Activated T-helper 1 cell treated with anti-CD3 and anti-CD28 coated beads, Interleukin-2, amount 50 U/mL, for 16 hours (primary cell): ENCODE measurements at places on chromosomes 2 and 18.

DNA sequence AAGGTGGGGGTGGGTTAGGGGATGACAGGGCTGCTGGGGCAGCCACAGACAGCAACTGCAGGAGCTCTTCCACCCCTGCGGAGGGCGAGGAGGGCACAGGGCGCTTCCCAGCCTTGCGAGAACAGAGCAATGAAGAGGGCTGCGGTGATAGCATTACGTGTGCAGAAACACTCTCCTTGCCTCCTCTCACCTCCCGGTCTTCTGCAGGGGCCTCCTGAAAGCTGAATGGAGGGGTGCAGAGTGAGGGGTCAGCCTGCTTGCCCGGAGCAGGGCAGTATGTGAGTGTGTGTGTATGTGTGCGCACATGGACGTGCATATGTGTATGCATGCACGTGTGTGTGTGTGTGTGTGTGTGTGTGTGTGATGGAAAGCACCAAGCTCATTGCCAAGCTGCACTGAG is 29.5 kb upstream of the IL1R2 start:
- DNase-seq = no peak

GRCh38 chr18:25052511-25052921 is 299.4 kb downstream of the ZNF521 start:
- DNase-seq = no peak

DNA sequence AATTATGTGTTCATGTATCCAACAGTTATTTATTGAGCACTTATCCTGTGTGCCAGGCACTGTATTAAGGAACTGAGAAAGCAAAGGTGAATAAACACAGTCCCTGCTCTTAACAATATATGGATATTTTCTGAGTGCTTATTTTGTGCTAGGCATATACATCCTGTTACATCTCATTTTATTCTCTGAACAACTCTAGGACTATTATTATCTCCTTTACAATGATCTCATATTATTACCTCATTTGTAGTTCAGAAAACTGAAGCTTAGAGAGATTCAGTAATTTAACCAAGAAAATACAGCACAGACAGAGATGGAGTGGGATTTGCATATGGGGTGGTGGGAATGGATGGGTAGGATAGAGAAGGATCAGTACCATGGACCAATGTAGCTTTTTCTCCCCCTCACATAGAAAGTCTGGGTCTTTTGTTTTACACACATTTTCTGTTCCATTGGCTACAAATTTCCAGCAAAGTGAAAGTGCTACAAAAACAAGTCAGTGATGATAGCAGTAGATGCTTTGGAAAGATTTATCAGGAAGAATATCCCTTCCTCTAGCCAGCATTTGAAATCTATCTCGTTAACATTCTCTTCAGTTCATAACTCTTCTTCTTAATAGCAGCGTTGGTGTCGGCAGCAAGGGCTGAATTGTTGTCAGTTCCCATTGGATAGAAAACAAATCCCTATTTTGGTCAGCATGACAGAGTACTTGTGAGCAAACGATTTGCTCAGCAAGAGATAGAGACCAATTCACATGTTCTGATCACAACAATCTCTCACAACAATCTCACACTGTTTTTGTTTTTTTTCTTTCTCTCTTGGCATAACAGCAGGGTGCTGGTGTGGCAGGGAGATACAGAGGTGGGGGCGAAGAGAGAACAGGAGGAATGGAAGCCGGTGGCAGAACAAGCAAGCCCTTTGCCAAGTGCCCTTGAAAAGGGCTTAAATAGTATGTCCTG is 102.2 kb upstream of the KCTD1 start:
- DNase-seq = no peak

- DNase-seq = no peak
Observed at GRCh38 chr2:96580771-96581170, 44.2 kb downstream of the ARID5A start.

DNA sequence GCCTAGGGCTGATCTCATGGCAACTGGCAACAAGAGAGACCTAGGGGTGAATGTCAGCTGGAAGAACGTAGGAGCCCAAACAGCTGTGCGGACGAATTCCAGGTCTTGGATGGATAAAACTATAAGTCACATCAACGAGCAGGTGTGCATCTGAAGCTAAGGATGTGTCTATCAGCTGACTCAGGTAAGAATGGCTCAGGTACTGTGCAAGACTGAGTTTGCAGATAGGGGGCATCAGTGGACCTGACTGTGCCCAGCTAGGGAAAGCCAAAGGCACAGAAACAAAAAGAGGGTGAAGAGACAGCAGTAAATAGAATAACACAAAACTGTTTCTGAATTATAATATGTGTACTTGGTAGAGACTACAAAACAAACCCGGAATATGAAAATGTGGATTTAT is 357.3 kb downstream of the ZEB2 start:
- no peak for DNase-seq

DNA sequence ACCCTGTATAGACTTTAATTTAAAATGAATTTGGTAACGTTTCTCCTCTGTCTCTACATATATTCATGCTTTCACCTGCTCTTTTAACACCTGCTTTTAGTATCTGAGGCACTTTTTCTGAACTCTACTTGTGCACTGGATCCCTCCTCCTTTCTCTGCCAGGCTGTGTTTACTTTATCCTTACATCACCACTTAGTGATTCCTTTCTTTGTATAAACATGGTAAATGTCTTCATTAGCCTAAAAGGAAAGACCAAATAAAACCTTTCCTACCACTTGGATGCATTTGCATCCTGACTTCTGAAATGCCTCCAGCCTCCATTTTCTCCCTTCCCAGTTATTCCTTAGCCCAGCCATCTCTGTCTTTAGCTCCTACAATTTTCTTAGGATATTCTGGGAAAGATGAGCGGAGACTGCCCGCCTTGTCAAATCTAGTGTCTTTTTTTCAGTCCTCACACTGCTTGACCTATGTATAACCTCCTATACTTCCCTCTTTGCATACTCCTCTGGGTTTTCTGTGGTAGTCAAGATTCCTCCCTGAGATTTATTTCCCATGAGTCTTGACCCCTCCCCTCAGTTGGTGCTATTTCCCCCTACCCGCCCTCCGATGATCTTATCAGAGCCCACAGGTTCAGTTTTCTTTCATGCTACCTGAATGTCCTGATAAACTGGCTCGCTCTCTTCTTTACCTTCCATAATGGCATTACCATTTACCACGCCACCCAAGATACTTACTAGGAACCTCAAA is 44.8 kb downstream of the REL start:
- DNase-seq = no peak

- no peak for DNase-seq
Observed at GRCh38 chr2:10591207-10591606, 98.6 kb downstream of the NOL10 start.

DNA sequence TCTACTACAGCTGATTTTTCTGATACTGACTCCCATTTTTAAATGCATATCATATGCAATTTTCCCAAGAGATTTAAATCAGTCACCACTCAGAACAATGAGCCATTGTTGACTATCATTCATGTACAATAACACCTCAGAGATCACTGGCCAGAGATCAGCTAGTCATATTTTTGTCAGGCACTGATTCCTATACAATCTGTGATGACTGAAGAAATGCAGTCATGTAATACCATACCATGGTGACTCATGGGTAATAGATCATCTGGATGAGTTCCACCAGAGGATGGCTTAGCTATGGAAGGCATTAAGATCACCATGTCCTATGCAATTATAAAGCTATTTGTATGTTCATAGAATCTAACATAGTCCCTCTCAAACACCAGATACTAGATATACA is 285.7 kb upstream of the DCC start:
- DNase-seq = no peak

DNA sequence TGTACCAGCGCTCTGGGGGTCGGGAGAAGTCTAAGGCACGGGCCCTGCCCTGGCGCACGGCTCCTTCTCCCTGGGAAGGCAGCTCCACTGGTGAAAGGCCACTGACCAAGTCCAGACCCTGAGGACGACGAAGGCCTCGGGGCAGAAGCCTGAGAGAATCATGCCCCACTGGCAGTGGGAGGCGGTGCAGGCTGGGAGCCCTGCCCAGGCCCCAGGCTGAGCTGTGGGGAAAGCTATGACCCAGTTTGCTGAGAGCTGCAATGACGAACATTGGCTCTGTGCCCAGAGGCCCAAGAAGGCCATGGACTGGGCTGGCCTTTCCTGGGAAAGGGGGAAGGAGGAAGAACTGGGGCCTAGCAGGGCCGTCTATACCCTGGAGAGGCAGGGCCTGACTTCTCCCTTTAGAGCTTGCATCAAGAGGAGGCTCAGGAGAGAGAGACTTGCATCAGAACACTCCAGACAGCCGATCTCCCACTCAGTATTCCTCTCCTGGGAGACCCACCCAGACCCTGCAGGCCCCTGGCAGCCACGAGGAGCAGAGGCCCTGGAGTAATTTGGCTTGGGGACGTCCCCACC is 32.9 kb downstream of the HS1BP3 start:
- DNase-seq = no peak

DNA sequence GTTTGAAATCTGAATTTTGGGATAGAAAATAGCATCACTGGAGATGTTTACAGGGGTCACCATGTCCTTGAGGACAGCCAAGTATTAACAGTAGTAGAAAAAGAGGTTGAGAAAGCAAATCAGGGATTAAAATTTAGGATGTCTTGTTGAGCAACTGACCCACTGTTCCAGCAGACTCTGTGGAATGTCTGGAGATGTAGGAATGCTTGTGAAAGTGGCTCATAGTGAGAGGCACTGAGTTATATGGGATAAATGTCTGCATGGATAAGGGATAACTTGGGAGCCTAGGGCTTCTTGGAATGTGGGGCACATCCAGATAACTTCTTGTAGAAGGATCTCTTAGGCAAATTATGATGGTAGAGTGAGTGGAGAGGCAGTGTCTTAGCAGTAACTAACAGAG is 495.0 kb downstream of the TMX3 start:
- no peak for DNase-seq

DNA sequence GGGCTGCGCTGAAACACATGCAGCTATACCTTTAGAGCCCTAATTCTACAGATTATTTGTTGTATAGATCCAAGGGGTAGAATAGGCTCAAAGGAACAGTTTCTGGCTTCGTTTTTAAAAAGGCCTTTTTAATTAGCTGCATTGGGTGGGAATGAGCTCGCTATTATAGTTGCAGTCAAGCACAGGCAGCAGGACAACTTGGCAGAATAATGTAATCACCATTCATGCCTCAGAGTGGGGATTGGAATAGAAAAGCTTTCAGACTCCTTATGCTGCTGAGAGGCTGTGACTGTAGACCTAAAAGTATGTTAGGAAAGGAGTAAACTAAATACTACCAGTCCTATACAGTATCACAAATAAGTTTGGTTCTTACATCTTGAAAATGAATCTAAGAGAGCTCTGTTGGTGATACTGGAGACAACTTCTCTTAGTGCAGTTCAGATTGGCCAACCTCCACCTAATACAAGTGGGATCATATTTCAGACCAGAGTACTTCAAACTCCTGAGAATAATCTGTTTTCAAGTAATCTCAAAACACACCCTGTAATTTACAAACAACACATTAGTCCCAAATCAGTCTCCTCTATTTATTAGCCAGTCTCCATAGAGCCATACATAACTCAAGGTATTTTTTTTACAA is 121.4 kb downstream of the ANTXR1 start:
- DNase-seq = no peak

GRCh38 chr2:219713110-219713509 is 85.7 kb downstream of the SLC4A3 start:
- no peak for DNase-seq

DNA sequence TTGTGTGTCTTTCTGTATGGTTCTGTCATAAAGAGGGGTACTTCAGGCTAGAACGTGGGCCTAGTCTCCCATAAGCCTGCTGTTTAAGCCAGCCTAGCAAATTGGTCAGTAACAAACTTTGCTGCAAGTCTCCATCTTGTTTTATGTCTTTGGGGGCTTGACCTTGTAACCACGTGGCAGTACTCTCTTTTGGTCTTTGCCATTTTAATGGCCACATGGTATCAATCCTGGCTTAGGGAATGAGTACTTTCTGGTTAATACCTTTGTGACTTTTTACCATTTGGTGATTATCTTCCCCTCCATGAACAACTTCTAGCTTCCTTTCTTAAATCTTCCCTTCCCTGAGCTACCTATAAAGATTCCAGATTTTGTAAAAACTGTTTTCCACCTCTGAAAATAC is 148.3 kb downstream of the GCA start:
- no peak for DNase-seq

DNA sequence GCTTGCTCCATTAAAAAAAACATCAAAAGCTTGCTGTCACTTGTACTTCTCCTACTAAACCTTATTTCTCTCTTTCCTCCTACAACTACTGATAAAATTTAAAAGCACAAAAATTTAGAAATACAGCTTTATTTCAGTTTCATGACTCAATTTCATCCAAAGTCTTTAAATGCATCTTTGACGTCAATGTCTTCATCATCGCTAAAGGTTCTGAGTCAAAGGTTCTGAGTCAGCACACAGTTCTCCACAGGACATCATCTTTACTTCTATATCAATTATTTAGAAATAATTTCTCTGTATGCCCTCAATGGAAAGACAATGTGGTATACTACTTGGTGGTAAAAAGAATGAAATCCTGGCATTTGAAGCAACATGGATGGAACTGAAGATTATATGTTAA is 163.9 kb upstream of the DNMT3A start:
- DNase-seq = no peak

DNA sequence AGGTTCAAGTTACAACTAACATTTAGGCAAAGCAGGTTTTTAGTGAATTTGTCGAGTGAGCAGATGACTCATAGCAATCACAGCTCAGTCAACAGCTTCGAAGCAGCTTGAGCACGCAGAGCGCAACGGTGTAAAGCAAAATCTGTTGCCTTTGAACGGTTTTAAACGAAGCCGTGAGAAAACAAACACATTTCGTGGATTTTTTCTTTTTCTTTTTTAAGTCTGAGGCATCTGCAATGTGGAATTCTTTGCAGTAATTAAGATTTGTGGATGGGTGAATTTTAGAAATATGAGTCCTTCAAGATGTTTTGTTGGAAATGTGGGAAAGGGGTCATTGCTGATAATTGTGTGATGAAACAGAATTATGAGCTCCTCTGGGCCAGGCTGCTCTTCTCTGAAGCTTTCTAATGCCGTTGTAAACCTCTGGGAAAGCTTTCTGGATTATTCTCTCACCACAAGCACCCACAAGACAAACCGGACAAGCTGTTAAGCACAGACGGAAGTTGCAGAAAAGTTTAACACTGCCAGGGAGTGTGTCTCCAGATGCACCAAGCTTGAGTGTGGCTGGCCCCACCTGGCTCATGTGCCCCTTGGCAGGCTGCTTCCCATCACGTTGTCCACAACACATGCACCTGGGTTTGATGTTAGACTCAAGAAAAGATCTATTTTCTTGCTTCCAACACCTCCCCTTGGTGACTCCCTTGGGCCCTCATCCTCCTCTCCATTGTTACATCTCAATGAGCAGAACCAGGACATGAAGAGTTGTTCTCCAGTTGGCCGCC is 224.7 kb downstream of the ACKR3 start:
- DNase-seq = no peak

- DNase-seq = no peak
Observed at GRCh38 chr2:138700716-138701115, 79.5 kb downstream of the NXPH2 start.

DNA sequence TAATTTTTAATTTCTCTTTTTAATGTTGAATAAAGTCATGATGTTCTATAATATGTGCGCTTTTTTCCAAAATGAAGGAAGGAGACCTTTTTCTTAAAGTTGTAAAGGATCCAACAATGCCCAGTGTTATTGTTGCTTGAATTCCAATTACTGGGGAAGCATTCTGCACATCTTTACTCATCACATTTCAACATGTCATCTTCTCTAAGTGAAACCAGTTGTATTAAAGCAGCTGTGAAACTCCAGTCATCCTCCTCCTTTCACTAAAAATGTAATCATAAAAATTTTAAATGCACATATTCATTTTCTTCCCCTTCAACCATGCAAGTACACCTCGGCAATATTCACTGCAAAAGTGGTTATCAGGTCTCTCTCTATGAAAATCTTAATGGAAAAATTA is 722.7 kb downstream of the TSN start:
- DNase-seq = no peak
